ENCODE measurements at places on chromosomes 16 and 17. TPM values are rescaled to one million over a fixed set of nuclear protein-coding genes. Genes with fewer than 3 reads are reported as not detected.
A peak's percentile ranks its signal among the peaks of the same experiment; 100 is the strongest.

CCL1 gene
- total RNA-seq: not detected

DNA sequence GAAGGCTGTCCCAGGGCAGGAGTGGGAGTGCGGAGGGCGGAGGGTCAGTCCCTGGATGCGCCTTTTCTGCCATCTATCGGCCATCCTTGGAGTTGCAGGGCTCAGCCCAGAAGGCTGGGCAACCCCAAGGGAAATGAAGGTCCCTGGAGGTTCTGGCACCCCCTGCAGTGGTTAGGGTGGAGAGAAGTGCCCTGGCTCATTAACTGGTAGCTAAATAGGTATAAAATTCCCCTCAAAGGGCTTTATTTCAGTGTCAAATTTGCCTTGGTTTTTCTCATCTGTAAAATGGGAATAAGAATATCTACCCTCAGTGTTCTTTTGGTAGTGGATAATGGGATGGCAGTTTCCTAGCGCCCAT is 22.4 kb downstream of the C17orf75 start:
- DNase-seq: peak; percentile 59

DNA sequence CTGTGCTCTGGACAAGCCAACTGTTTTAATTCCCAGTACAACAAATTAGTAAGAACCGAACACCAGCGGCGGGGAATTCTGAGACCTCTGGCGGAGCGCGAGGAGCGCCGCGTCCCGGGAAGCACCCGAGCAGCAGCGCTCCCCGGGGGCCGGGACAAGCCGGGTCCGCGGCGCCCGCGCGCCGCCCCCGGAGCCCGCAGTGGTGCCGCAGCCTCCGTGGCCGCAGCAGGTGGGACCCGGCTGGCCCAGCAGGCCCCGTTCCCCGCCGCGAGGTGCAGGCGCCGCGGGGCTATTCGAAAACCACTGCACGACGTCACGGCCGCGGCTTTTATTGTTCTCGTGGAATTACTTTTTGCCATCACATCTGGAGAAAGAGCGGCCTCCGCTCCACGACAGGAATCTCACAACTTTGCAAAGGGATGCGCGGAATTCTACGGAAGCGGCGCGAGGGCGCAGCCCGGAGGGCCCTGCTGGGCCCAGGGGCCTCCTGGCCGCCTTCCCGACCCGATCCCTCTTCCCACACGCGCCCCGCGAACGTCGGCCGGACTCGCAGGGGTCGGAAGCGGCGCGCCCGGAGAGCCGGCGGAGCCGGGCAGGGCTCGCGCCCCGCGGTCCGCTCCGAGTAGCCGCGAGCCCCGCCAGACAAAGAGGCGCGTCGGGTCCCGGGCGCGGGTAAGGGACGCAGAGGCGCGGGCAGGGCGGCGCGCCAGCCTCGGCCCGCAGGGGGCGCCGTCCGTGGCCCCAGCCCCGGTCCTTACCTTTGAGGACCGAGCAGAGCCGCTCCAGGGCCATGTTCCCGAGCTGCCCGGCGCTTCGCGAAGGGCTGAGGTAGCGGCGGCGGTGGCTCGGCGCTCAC is 696 bp downstream of the NETO2 start:
- peak; percentile 37 for DNase-seq

SYCE1L gene
- total RNA-seq: 0.09 TPM

ZDHHC1 gene
- 7.6 TPM for total RNA-seq

- no peak for DNase-seq
Observed at GRCh38 chr16:1036166-1036565, 36.4 kb upstream of the SSTR5 start.

OSBPL7 gene
- 4.6 TPM for total RNA-seq

DNA sequence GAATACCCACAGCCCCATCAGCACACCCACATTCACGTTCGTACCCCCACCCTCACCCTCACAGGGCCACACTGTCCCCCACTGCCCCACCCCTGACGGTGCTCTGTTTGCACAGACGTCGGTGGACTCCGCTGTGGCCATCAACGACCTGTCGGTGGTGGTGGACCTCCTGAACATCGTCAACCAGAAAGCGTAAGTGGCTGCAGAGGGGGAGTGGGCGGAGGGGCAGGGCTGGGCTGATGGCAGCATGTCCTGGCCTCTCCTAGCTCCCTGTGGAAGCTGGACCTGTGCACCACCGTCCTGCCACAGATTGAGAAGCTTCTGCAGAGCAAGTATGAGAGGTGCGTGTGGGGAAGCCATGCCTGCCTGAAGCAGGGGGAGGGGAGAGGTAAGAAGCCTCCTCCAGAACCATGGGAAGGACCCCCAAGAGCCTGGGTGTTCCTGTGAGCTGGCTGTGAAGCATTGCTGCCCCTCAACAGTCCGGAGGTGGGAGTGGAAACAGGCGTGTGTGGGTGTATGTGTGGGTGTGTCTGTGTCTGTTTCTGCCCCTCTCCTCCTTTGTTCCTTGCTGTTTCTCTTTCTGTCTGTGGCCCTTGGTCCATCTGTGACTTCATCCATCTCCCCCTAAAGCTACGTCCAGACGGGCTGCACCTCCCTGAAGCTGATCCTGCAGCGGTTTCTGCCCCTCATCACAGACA is 20.3 kb downstream of the KATNB1 start:
- DNase-seq: no peak

DLX4 gene
- not detected for total RNA-seq

ANKRD40CL gene
- total RNA-seq: not detected

PERCC1 gene
- not detected for total RNA-seq

CTNS gene
- 27.7 TPM for total RNA-seq

DNA sequence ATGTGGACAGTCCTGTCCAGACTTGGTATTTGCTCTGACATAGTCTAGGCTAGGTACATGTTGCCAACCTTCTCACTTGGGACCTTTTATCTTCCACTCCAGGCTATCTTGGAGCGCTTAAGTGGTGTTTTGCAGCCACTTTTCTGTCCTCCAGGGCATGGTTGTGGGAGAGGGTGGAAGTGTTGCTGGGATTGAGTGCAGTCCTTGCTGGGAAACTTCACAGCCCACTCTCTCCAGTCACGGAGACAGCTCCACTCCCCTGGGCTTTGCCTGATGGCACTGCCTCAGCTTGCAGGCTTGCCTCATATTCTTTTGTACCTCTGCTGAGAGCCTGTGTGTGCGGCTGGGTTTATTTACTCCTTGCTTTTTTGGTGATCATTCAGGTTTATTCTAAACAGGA is 17.4 kb downstream of the RPA1 start:
- peak; percentile 8 for DNase-seq

DNA sequence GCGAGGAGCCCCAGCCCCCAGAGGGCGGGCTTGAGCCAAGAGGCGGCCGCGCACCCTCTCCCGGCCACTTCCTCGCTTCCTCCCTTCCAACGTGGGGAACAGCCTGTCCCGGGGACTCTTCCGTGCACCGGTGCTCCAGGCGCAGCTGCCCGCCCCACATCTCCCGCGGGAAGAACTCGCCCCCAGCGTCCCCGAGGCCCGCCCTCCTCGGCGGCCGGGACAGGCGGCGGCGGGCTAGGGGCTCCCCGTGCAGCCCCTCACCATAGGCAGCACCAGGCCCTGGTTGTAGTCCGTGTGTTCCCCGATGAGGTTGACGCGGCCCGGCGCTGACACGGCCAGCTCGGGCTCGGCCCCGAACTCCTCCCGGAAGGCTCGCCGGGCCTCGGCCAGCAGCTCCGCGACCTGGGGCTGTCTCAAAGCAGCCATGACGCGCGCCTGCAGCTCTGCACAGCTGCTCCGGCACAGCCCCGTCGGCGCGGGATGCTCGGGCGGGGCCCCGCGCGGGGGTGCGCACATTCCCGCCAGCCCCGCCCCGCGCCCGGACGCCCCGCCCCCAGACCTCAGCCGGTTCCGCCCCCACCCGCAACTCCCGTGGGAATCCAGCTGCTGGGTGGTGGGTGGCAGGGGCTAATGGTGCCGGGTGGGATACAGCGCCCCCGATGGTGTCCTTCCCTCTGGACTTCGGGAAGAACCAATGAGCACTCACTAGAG is at the start of gene GALK1:
Gene GALK1 (minus strand): TSS at position 482 of the 711 bp plus-strand sequence. CDS start 56 bp downstream, at position 426.
- DNase-seq: peak; percentile 55

DNA sequence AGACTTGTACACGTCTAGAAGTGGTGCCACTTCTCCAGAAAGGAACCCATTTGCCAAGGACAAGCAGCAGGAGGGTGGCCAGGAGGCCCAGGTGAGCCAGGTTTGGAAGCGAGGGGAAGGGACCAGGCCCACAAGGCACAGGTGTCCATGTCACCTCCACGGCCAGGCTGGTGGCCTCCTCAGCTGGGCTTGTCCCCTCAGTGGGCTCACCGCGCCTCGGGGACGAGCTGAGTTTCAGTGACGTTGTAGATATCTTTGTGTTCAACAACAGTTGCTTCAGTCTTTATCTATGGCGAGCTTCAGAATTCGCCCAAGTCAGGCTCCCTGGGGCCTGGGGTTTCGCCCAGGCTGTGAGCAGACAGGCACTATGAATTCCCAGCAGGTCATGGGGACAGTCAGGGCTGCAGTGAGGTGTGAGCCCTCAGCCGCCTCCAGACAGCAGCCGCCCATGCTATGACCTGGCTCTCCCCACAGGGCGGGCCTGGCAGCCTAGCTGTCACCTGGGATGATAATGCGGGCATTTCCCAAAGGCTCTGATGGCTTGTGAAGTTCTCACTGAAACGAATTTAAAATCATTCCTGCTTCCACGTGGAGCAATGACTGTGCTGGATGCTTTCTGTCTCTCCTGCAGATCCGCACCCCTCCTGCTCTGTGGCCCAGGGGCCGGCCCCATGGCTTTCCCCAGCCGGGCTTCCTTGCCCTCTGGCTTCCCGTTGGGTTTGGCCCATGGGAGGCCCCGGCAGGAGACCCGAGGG is 89.5 kb downstream of the MRC2 start:
- DNase-seq: no peak

POLR2C gene
- 76.6 TPM for total RNA-seq

DPEP2 gene
- total RNA-seq: not detected

HEATR9 gene
- total RNA-seq: not detected

KCNJ16 gene
- not detected for total RNA-seq

DNA sequence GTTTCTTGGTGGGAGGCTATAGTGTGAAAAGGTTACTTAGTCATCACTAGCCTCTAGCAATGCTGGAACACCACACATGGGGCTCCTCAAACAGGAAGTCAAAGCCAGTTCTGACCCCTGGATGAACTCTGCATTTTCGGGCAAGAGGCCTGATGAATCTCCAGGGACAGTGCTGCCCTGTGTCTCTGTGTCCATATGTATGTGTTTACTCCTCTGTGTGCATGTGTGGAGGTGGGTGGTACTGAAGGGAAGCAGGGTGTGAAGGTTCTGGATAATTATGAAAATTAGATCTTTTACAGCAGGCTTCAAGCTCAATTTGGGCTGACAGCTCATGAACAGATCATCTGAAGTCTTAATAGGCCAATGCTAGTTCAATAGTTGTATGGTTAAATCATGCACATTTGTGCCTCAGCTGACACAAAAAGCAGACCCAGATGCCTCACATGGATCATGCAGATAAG is 133.6 kb downstream of the SNX11 start:
- DNase-seq: peak; percentile 80

- DNase-seq: no peak
Observed at GRCh38 chr17:50283714-50284113, 9.4 kb downstream of the TMEM92 start.

DNA sequence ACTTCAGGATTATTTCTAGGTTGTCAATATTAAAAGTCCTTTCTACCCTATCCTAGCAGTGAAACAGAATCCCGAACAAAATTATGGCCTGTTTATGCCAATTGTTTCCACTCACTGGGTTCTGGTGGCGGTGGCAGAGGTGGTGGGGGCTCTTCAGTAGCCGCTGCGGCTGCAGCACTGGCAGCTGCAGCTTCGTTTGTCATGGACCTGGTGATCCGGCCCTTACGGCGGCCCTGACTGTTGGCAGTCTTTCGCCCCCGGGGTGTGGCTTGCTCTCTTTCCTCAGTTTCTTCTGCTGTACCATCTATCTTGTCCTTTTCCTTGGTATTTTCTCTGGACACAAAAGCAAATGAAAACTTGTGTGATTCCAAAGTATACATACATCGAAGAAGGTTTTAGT is 94.4 kb downstream of the NCOR1 start:
- no peak for DNase-seq

DNA sequence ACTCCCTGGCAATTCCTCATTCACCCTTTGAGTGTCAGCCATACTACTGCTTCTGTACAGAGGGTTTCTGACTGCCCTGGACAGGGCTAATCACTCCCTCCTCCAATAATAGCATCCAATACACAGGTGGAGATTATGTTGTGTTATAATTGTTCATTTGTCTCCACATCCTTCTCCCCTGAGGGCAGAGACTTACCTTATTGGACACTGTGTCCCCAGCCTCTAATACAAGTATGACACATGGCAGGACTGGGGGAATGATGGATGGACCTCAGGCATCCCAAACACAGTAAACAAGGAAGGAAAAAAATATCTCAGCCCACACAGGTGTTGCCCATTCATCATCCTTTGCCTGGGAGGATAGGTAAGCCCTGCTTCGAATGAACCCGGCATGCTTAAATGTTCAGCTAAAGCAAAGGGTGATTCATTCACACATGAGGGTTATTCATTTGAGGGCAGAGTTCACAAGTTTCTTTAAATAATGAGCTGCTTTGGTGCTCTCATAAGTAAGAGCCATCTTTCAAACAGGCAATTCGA is 34.8 kb downstream of the MMD start:
- DNase-seq: no peak

DNA sequence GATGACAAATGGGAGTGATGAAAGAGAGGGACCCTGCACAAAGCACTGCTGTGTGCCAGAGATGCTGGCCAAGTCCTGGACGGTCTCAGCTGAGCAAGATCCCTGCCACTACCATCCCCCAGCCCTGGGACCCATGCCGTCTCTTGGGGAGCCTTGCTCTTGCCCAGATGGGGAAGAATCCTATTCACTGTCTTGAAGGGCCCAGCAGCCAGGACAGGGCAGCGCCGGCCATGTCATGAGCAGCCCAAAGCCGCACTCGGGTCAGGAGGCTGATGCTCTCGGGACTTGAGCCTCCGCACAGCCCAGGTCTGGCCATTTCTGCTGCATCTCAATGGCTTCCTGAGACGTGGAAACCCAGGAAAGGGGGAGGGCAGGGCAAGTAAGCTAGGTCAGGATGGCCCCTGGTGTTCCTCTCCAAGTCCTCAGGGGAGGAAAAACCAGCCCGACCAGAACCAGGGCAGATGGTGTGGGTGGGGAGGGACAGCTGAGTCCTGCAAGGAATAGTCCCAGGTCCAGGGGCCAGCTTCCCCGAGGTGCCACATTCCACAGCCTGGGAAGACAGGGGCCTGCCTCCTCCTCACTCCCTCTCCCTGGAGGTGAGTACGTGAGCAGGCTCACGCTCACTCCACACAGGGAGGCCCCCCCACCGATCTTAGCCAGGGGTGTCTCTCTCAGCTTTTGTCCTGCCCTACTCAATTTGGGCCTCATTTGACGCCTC is 7.8 kb upstream of the KRT19 start:
- DNase-seq: no peak

GRCh38 chr17:81067391-81067811 is 32.5 kb downstream of the BAIAP2 start:
- no peak for DNase-seq

DNA sequence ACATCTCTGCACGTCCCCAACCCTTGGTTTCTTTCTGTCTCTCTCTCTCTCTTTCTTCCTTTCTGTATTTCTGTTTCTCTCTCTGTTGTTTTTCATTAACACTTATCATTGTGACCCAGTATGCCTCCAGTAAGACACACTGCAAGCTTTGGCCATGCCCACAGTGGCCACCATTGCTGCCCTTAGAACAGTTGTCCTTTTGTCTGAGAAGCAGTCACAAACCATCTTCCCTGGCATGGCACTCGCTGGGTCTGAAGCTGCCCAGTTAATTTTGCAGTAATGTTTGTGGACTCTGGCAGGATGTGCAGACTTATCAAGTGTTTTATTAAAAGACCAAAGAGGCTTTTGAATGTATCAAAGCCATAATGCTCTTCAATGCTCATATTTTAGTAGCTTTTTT is 146.9 kb downstream of the MSI2 start:
- DNase-seq: no peak
